Activated naive CD8-positive, alpha-beta T cell treated with anti-CD3 and anti-CD28 coated beads for 36 hours (primary cell): ENCODE measurements at places on chromosomes 16 and 17.

DNA sequence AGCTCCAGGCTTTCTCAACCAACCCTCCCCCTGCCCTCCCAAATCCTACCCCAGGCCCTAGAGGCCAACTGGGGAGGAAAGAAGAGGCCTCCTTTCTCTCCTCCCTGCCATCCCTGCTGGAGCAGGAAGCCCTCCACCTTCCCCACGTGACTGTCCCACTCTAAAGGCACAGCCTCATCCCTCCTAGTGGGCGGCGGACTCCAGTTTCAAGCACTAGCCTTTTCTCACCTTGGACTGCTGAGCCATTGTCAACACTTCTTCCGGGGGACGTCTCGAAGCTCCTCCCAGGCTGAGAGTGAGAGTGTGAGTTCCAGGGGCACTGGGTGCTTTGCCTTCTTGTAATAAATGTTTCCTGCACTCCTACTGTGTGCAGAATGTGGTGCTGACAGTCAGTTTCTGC is 21.4 kb upstream of the IRX6 start:
- no peak overlapping the region for H3K4me3 ChIP-seq
- no peak overlapping the region for H3K27ac ChIP-seq
- H3K36me3 ChIP-seq: no peaks in the 10 kb centered on the region
- peaks cover 25% of the 10 kb centered on the region for H3K27me3 ChIP-seq

GRCh38 chr16:73354434-73354833 is 306.5 kb upstream of the ZFHX3 start:
- no peak for DNase-seq
- H3K27me3 ChIP-seq: no peaks in the 10 kb centered on the region
- H3K36me3 ChIP-seq: no peaks in the 10 kb centered on the region
- H3K27ac ChIP-seq: no peak overlapping the region
- H3K4me1 ChIP-seq: no peaks in the 10 kb centered on the region

DNA sequence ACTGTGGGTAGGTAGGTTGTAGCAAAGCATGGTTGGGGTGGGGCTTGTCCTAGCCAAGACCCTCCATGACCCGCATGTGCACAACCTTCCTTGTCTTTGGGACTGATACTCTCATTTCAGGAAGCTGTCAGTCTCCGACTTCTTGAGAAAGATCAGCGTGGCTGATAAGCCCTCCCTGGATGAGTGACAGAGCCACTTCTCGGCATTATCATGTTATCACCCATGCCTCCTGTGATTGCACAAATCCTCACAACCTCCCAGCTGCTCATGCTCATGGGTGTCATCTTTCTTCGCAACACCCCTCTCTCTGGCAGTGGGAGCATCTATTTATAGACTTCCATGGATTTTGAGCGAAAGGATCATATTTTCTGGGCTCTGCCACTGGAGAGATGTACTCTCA is 314.2 kb downstream of the FOXL1 start:
- H3K27ac ChIP-seq: no peak overlapping the region
- H3K4me1 ChIP-seq: no peaks in the 10 kb centered on the region

DNA sequence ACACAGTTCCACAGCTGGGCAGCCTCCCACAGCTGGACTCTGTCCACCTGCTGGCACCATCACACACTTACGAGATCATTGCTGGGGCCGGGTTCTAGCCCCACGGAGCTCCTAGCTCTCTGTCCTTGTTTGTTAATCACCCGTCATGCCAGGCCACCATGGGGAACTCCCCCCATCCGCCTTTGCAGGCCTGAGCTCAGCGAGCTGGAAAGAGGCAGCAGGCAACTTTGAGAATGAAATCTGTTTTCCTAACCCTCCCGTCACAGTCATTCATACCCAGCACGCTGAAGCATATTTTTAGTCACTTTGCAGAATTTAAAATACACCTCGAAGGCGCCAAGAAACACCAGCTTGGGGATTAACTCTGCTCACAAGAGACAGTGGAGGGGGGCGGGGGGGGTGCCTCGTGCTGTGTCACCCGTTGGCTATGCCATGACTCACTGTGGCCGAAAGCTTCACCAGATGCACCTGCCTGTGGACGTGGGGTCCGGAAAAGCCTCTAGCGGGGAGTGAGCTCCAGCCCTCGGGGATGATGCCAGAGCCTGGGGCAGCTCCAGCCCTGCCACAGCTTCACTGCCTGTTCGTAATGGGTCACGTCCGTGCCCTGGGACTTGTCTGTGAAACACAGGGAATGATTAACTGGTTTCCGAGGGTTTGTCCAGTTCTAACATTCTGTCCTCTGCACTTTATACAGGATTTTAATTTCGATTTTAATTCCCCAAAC is 1.4 kb upstream of the SPNS2 start:
- H3K4me1 ChIP-seq: peaks cover 14% of the 10 kb centered on the region
- no peak overlapping the region for H3K4me3 ChIP-seq
- no peaks in the 10 kb centered on the region for H3K36me3 ChIP-seq
- H3K27ac ChIP-seq: no peak overlapping the region
- DNase-seq: no peak

GRCh38 chr16:62709794-62710193 is 673.6 kb upstream of the CDH8 start:
- no peaks in the 10 kb centered on the region for H3K36me3 ChIP-seq
- no peaks in the 10 kb centered on the region for H3K4me1 ChIP-seq
- H3K4me3 ChIP-seq: no peak overlapping the region
- no peak for DNase-seq
- H3K27me3 ChIP-seq: no peaks in the 10 kb centered on the region
- no peak overlapping the region for H3K27ac ChIP-seq

- no peaks in the 10 kb centered on the region for H3K36me3 ChIP-seq
- no peak overlapping the region for H3K4me3 ChIP-seq
- DNase-seq: no peak
- peaks cover 39% of the 10 kb centered on the region for H3K4me1 ChIP-seq
- no peaks in the 10 kb centered on the region for H3K27me3 ChIP-seq
- no peak overlapping the region for H3K27ac ChIP-seq
Observed at GRCh38 chr16:49461517-49461951, 87.9 kb downstream of the C16orf78 start.

DNA sequence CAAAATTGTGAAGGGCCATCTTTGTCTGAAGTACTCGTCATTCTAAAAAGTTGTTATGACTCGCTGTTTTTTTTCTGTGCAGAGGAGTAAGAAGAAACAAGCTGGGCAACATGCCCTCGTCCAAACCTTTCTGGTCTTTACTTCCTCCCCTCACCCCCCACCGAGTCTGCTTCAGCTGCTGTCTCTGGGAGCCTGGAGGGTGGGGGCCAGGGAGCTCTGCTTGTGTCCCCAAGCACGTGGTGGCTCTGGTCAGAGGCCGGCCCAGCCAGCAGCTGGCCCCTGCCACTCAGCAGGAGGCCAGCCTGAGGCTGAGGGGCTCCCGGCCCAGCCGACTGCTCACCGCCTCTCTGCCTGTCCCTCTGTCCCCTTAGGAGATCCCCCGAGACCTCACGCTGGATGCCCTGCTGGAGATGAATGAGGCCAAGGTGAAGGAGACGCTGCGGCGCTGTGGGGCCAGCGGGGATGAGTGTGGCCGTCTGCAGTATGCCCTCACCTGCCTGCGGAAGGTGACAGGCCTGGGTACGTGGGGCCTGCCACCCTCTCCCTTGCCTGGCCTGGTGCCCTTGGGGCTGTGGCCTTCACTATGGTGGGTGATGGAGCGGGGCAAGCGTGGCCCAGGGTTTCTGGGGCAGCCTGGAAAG is 53.7 kb upstream of the LGALS9 start:
- H3K36me3 ChIP-seq: peaks cover 36% of the 10 kb centered on the region
- H3K4me3 ChIP-seq: no peak overlapping the region
- peaks cover 72% of the 10 kb centered on the region for H3K4me1 ChIP-seq
- no peaks in the 10 kb centered on the region for H3K27me3 ChIP-seq

- H3K27ac ChIP-seq: no peak overlapping the region
- H3K4me1 ChIP-seq: no peaks in the 10 kb centered on the region
Observed at GRCh38 chr16:74739275-74739674, 35.3 kb downstream of the FA2H start.

DNA sequence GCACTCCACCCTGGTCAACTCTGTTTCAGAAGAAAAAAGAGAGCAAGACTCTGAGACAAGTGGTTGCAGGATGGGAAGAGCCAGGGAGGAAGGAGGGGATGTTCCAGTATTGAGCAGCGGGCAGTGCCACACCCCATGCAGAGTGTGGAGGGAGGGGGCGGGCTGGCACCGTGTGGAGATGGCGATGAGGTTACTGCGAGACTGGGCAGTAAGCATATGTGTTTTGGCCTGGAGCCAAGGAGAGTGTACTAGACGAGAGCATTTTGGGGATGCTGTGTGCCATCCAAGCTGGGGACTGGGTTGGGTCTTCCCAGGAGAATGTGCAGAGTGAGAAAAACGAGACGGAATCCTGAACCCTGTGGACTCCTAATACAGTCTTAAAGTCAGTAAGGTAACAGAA is 3.4 kb downstream of the TBC1D24 start:
- peaks cover 2% of the 10 kb centered on the region for H3K27me3 ChIP-seq
- DNase-seq: no peak
- H3K4me3 ChIP-seq: no peak overlapping the region
- peaks cover 16% of the 10 kb centered on the region for H3K4me1 ChIP-seq
- no peaks in the 10 kb centered on the region for H3K36me3 ChIP-seq
- no peak overlapping the region for H3K27ac ChIP-seq
